Fibroblast of the aortic adventitia (primary cell): ENCODE measurements at places on chromosomes 2 and 18. TPM values are rescaled to one million over a fixed set of nuclear protein-coding genes. Genes with fewer than 3 reads are reported as not detected.
A peak's percentile ranks its signal among the peaks of the same experiment; 100 is the strongest.

LPIN2 gene
- 18.2 and 43.7 TPM in 2 replicates for total RNA-seq

PSMD14 gene
- 64.4 and 103 TPM in 2 replicates for total RNA-seq

CREG2 gene
- total RNA-seq, result 0.25 and 1.5 TPM in 2 replicates

NCKAP5 gene
- total RNA-seq, result 1.7 and 4.4 TPM in 2 replicates

SLC4A3 gene
- 2.5 and 14.7 TPM in 2 replicates for total RNA-seq

DNA sequence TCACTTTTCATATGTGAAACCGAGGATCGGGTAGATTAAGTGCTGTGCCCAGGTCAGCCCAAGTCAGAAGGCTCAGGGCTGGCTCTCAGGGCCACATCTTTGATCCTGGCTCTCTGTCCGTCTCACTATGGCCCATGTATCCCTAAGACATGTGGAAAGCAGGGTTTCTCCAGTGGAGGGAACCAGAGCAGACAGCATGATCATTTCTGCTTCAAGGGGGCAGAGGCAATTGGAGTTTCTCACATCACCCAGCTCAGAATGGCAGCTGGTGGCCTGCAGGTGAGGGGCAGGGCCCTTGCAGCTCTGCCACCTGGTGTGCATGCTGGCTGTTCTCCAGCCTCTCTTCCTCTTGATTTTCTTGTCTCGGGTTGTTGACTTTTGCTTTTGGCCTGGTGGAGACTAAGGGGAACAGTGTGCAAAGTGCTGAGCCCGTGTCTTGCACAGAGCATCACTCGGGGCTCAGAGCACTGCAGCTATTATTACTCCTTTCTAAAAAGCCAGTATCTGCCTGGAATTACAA is 27.0 kb downstream of the LDLRAD4 start:
- DNase-seq, result no peak

DNA sequence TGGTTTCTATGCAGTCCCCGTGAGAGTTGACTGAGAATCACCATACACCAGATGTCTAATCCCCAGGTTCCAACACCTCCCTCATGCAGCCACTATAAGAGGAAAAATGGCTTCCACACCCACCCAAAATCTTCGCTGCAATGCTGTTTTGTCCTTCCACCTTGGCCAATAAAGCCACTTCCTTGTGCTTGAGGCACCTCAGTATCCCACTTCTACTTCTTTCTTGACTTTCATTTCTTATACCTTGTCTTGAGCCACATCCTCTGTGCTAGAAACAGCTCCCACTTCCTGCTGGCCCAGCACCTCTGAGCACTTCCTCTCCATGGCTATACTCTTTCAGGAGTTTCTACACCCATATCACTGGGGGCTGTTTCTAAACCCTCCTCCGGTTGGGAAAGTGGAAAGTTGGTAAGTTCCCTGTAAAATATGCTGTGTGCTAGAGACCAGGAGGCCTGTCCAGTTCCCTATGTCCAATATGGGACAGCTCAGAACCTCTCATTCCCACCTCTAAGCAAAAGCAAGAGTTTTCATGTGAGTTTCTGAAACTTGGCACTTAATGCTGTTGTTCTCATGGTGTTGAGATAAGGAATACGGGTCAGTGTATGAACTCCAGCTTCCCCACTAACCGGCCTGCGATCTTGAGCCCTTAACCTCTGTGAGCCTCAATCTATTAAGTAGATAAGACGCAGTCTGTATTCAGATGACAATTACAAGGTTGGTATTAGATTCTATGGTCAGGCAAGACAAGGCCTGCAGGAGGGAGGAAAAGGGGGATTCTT is 209.1 kb upstream of the ID2 start:
- DNase-seq, result no peak

DNA sequence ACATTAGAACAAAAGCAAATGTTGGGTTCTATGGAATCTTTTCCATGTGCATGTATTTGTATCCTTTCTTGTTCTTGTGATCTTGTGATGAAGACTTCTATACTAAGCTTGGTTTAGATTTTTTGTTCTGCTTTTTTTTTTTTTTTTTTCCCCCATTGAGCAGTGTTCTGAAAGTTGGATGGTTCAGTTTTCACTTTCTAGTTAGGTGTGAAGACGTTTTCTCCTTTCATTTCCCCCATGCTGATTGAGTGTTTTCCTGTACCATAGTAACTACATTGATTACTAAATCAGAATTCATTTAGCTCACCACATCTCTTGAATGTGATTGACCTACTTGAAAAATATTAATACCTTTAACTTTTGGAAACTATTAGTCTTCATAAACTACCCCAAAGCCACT is 34.1 kb downstream of the NOP58 start:
- no peak for DNase-seq

GRCh38 chr2:126905991-126906390 is 7.3 kb downstream of the TEX51 start:
- no peak for DNase-seq

GRCh38 chr2:187136646-187137045 is 287.7 kb upstream of the ZSWIM2 start:
- no peak for DNase-seq

GRCh38 chr2:113229795-113230194 is 48.9 kb downstream of the PAX8 start:
- no peak for DNase-seq

- no peak for DNase-seq
Measured at GRCh38 chr18:79933765-79934164, 17.7 kb downstream of the SLC66A2 start.

DNA sequence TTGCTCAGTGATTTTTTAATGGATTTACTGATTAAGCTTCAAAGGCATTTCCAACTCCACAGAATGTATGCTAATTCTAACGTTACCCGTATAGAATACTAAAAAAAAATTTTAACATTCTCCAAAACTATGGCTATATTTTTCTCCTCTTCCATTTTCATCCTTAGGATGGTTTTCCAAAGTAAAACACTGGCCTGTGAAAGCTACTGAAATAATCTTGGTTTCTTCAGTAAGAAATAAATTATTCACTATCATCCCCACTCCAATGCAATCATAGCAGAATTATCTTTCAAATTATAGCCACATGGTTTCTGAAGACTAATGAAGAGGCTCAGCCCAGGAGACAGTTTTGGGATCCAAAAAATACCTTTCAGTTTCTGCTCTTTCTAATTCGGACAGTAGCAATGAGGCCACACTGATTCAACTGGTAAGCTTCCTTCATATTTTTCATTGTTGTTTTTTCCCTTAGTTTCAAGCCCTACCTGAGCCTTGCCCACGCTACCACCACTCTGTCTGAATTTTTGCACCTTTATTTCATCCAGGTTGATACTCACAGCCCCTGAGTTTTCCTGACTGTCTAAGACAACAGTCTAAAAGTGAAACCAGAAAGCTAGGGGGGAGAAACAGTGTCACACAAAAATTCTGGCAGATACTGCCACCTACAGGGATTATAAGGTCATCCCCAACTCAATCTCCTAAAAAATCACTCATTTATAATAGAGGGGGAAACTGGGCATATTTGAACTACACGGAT is 887.9 kb downstream of the NRXN1 start:
- peak; percentile 25 for DNase-seq

- DNase-seq, result peak; percentile 12
Measured at GRCh38 chr2:188181067-188181838, 110.4 kb upstream of the GULP1 start.
